Activated B cell treated with CpG ODN at 0.5 μM for 24 hours (primary cell): ENCODE measurements at places on chromosomes 1 and 21.

- no peak for DNase-seq
Observed at GRCh38 chr1:119882132-119883049, 13.9 kb downstream of the ADAM30 start.

DNA sequence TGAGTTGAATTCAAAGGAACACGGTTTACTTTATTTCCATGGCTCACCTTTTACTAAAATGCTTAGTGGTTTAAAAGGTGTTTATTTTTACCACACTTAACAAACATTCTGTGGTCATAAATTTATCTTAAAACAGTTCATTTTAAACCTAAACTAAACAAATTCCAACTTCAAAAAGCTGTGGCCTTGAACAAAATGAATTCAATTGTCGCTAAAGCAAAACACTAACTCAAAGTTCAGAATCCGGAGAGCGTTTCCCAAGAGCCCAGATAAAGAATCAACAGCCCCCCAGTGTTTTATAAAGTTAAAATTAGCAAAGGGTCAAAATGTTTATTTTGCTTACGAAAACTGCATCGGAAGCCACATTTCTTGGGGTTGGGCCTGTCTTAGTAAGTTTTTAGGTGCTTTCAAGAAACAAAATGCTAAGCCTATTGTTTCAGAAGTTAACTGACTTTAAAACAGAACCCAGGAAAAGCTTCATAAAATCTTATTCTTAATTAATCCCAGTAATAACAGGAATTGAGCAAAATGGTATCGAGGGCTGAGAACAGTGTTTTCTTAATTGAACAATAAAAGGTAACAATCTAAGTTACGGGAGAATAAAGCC is 1.3 kb downstream of the PUM1 start:
- DNase-seq: no peak

- no peak for DNase-seq
Observed at GRCh38 chr1:234893725-234894630, 234.7 kb downstream of the TOMM20 start.

DNA sequence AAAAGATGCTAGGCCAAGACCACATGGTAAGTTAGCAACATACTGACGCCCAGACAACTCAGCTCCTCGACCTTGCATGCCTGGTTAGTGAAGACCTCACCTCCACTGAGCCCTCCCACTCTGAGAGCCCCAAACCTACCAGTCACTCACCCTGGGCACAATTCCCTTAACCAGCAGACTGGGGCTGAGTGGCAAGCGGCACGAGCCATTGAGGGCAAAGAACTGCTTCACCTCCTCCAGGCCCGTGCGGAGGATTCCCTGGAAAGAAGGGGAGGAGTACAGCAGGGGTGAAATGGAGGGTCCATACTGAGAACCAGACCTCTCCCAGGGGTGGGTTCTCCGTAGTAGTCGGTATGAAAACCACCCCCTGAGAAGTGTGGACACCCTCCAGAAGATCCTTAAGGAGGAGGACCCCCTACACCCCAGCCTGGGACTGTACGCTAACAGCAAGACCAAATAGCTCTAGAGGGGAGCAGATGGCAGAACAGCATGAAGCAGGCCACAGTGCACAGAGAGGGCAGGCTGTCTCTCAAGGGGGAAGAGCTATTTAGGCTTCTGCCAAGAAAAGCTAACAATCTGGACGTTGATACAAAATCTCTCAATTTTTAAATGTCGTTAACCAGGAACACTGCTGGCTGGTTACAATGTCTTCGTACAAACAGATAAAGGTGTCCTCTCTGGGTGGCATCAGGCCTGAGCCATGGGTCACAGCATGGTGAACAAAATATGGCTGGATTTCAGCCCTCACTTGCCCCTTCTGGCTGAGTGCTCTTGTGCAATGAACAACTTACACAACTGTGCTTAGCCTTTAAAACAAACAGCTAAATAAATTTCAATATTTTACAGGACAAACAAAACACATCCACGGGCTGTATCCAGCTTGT is 31.0 kb upstream of the PPP1R15B start:
- no peak for DNase-seq
